ENCODE measurements at places on chromosomes 5 and 9. TPM values are rescaled to one million over a fixed set of nuclear protein-coding genes. Genes with fewer than 3 reads are reported as not detected.

DNA sequence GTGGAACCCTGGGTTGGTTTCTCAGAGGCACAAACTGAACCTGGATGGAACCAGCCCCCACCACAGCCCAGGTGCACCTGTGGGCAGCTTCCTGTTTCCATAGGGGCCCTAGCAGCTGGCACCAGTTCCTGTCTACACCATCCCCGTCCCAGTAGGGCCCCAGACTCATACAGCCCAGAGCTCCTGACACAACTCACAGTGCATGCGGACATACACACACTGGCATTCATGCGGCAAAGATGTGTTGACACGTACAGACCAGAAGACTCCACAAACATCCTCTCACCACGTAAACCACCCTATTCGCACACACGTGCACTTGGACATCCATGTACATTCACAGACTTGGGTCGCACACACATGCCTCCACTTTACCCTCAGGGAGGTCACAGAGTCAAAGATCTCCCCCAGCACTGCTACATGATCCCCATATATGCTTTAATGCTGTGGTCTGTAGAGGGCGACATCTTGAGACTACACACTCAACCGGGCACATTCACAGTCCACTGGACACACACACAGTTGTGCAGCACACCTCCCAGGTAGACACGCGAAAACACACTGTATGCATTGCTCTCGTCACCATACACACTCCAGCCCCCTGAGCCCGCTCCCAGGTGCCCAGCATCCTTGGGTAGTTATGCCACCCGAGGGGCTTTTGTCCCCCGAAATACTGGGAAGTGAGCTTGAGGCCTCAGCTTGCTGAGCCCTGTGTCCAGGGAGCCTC lies 22.4 kb downstream of the CXXC5 start:
- no peak for DNase-seq

DNA sequence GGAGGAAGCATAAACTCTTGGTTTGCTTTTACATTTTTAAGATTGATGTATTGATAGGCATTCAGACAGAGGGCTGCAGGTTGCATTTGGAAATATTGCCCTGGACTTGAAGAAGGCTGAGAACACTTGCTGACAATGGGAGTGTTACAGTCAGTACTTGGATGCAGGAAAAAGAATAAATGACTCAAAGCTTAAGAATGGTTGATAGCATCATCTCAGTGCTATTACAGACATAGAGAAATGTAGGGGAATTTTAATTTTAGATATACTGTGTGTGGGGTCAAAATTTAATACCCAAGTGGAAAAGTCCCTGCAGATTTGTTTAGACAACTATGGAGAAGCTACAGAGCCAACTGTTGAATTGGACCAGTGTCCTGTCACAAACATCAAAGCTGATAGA lies 101.1 kb downstream of the ISL1 start:
- DNase-seq, result no peak

- no peak for DNase-seq
These were observed 25.6 kb downstream of the ABL1 start for GRCh38 chr9:130860458-130861316.

- DNase-seq, result no peak
These were observed 28.1 kb upstream of the SYNPO start for GRCh38 chr5:150612405-150612804.

DNA sequence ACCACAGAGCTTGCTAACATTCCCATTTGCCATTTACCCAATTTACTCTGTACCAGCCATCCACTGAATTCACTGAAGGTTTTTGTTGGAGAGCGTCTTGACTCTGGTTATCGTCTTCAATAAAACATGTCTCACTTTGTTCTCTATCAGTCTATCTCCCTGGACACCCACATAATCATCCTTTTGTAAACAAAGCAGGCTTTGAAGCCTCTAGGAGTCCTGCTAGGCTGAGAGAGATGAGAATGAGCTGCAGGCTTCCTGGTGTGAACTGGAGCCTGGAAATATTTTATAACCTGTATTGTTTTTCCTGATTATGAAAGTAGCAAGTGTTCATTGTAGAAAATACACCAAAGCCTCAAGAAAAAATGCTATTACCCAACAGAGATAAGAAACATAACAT lies 140.6 kb upstream of the ZNF366 start:
- DNase-seq, result no peak

DNA sequence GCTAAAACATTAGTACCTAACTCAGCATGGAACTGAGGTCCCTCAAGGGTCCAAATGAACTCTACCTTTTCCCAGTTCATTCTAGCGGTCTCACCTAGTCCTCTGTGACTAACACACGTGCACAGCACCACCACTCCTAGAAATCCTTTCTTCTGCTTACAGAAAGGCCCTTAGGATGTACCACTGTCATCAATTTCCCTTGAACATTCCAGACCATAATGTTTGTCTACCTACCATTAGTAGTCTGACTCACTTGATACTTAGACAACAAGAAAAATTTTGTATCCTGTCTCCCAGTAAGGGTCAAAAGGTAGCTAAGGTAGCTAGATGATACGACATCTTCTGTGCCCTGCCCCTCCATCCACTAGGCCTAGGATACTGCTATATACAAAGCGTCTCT lies 166.6 kb downstream of the TSSK1B start:
- no peak for DNase-seq

DNA sequence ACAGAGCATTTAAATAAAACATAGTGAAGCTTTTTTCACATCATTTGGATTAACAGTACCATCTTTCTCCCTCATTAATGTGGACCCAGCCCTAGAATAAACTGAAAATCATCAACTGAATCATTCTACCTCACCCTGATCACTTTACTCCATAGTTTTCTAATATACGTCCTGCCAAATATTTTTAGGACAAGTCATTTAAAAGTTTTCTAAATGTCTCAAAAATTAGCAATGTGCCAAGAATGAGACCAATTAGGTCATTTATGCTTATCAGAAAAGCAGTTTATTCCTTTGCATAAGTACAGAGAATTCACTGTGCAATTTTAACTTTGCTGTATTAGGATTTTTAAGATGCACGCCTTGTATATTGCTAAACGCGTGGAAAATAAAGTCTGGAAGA lies 284.4 kb downstream of the PIK3R1 start:
- no peak for DNase-seq

DNA sequence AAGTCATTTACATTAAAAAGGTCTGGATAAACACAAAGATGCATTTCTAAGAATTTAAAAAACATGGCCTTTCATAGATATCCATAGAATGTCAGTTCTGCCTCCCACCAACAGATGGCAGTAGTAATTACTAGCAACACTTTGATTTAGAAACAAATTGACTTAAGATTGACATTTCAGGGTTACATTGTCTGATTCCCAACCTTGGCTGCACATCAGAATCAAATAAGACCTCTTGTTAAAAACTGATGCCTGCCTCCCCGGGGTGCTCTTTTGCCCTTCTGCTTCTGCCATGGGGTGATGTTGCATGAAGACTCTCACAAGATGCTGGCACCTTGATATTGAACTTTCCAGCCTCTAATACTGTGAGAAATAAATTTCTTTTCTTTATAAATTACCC lies 146.2 kb upstream of the GPR151 start:
- DNase-seq, result no peak

DNA sequence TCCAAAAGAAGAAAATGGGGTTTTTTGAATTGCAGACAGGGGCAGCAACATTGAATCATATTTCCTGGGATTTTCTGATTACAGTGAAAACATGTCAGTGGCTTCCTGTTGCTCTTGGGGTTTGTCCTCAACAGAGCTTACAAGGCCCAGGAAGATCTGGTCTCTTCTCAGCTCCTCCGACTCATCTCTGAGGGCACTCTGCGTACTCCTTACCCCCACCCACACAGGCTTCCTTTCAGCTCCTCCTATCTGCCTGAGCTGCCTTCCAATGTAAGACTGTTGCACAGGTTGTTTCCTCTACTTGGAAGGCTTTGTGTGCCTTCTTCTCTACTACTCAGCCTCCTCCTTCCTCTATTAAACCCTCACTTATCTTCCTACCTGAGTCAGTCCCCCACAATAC lies 245.1 kb upstream of the MEF2C start:
- no peak for DNase-seq

DNA sequence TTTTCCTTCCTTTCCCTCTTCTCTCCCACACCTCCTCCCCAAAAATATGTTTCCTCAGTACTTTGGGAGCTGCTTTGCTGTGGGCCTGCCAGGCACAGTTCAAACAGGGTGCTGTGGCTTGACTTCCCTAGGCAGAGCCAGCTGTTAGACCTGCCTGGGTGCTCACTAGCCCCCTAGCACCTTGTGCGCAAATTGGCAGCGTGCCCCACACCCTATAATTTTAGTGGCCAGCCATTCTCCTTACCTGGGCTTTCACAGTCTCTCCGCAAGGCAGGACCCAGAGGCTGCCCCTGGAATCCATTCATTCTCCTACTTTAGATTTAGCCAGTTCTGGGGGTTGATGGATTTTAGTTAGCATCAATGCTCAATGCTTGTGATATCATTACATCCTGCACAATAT lies 72.3 kb downstream of the ANGPTL2 start:
- DNase-seq, result no peak

- DNase-seq, result no peak
These were observed 69.6 kb upstream of the FSTL4 start for GRCh38 chr5:133681896-133682295.

DNA sequence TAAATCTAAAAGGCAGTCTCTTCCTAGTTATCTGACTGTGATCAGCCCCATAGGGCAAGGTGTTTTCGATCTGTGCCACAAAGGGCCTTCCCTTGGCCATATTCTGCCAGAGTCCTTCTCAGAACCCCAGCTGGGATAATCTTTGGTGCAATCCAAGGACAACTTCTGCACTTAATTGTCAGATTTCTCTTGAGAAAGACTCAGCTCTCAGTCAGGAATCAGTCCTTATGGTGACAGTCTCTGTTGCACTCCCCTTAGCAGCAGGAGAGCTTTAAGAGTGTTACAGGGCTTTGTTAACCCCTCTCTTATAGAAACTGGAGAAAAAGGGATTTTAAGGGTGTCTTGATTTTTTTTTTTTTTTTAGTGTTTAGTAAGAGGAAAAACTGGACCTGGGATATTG lies 15.4 kb upstream of the RFX3 start:
- DNase-seq, result no peak

DNA sequence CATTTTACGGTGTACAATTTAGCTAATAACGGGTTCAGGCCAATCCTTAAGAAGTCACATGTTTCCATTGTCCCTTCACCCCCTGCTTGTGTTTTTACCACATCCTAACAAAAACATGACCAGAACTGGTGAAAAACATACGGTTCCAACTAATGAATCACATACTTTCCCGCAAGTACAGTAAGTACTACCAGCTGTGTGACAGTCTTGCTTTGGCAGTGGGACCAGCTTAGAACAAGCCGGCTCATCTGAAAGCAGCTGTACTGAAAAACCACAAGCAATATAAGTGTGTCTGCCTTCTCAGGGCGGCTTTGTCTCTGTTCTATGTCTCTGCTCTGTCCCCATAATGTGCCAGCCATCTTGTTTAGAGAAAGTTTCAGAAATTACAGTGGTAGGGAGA lies 242.5 kb downstream of the BNC2 start:
- DNase-seq, result no peak

DNA sequence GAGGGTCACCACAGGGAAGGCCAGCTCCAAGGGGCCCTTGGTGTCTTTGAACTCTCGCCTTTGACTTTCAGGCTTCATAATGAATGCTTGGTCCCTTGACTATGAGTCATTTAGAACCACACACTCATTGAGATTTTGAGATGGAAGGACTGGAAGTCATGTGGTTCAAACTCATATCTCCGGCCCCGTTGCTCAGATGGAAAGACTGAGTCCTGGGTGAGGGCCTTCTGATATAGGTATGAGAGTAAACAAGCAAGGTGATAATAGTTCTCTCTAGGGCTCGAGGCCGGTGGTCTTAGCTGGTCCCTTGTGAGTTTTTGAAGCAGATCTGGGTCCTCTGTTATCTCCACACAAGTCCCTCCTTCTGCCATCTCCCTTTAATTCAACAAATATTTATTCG lies 210.6 kb downstream of the PAX5 start:
- DNase-seq, result no peak

DNA sequence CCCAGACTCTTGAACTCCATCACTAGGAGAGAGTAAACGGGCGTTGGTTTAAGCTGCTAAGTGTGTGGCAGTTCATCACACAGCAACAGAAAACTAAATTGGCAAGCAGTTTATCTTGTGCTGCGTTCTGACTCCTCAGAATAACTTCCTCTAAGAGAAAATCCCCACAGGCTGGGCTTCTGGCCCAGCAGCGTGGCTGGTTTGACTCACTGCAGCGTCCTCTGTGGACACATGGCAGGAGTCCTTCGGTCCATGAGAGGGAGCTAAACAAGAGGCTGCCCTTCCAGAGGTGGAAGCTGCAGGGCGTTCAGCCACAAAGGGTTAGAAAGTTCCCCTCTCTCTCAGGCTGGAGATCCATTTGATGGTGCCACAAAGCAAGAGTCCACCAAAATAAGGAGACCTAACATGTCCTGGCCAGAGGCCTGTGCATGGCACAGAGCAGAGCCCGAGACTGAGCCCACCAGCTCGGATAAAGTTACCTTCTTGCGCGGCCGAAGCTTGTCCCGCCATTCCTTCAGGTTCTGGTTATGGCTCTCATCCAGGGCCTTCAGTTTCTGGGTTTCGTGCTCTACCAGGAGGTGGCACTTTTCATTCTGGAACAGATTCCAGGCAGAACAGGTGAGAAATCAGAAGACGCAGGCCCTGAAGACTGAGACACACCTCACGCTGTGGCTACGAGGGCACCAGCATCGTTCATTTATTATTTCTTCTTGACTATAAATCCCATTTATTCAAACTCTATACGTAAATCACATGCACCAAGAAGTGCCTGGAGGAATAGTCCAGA lies 46.2 kb upstream of the FBXW11 start:
- no peak for DNase-seq

GRCh38 chr5:6616632-6617031 lies 16.2 kb downstream of the NSUN2 start:
- DNase-seq, result no peak

DNA sequence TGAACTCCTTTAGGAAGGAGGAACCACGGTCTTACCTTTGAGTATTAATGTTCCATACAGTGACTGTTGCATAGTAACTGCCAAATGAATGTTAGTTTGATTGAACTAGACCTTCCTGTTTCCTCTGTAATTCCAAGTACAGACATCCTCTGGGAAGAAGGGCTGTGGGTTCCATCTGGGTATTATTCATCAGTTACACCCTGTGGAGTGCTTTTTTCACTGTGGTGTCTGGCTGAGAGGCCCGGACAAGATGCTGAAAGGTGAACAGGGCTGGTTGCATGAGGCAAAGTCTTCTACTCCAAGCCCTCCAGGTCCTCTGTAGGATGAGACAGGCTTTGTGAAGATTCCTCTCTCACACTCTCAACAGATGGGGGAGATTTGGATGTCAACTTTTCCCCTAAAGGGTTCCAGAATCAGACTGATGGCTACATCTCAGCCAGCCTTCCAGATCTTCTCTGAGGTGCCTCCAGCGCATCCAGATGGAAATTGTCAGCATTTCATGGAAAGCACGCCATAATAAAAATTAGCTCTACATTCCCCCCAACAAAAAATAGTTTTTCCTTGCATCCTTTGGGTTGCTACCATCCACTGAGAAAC lies 230.9 kb downstream of the GAS1 start:
- no peak for DNase-seq

- DNase-seq, result no peak
These were observed 99.8 kb downstream of the VAV2 start for GRCh38 chr9:133892193-133892920.

SLCO6A1 gene
- not detected for total RNA-seq

SPATA24 gene
- 3.3 TPM for total RNA-seq

NSD1 gene
- total RNA-seq, result 89.8 TPM

SLC23A1 gene
- total RNA-seq, result 2.8 TPM

SHC3 gene
- total RNA-seq, result not detected

ERAP2 gene
- total RNA-seq, result 133 TPM

C5orf52 gene
- not detected for total RNA-seq

CER1 gene
- total RNA-seq, result not detected

All from activated T-cell treated with anti-CD3 and anti-CD28 coated beads, Interleukin-2, amount 50 U/mL, for 72 hours (primary cell).